ENCODE measurements at places on chromosomes 1 and 21. TPM values are rescaled to one million over a fixed set of nuclear protein-coding genes. Genes with fewer than 3 reads are reported as not detected.

- no peak for DNase-seq
Measured at GRCh38 chr1:53176452-53177208, 20.0 kb upstream of the CPT2 start.

DNA sequence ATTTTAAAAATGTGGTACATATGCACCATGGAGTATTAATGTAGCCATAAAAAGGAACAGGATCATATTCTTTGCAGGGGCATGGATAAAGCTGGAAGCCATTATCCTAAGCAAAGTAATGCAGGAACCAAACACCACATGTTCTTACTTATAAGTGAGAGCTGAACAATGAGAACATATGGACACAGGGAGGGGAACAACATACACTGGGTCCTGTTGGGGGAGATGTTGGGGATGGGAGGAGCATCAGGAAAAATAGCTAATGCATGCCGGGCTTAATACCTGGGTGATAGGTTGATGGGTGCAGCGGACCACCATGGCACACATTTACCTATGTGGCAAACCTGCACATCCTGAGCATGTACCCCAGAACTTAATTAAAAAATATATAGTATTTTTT is 352.5 kb upstream of the KAZN start:
- no peak for DNase-seq

DNA sequence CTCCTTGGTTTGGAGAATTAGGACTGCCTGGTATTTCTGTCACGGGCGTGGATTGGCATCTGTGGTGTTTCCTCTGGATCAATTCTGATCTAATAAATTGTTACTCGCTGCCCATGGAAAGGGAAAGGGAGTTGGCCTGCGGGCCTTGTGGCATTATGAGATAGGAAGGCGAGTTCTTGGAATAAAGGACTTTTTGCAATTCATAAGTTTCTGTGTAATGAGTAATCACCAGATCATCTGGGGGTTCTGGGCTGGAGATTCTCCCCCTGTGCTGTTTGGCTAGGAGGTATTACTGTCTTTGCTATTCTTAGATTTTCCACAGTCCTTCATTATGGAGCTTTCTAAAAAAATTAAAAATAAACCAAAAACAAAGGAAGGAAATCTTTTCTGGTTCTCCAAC is 315.9 kb downstream of the CAMTA1 start:
- no peak for DNase-seq

GRCh38 chr1:156949127-156949526 is 28.7 kb downstream of the LRRC71 start:
- DNase-seq: no peak

GRCh38 chr1:183424691-183425090 is 6.5 kb upstream of the NMNAT2 start:
- no peak for DNase-seq

RAB25 gene
- total RNA-seq: not detected

KCNA3 gene
- total RNA-seq: 38.1 TPM

FNBP1L gene
- total RNA-seq: 0.16 TPM

TRIM46 gene
- 10.2 TPM for total RNA-seq

FCRL5 gene
- not detected for total RNA-seq
